ENCODE measurements at places on chromosomes 4 and X.

DNA sequence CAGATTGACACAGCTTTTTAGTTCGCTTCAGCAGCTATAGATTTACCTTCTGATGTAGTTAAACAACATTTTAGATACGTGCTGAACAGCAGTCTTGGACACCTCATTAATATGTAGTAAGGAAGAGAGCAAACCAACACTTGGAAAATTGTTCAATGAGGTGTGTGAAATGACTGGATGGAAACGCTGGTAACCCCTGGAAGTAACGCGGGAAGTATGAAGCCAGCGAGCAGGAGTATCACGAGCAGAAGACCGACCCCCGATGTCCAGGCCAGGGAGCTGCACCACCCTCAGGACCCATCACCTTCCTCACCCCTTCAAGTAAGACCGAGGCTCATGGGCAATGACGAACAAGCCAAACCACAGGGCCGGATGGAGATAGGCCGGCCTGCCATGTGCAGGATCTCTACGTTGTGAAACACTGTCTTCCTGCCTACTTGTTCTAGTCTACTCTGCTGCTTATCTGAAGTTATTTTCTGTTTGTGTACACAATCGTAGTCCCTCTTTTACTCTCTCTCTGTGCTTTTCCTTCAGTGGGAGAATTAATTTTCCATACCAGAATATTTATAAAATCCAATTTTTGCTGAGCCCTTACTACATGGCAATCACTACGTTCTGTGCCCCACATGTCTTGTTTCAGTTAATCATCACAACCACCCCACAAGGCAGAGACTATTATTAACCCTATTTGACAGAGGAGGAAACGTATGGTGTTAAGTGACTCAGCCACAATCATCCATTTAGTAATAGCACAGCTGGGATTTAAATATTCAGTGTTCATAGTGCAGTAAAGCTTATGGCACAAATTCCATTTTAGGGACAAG, 221.7 kb downstream of the APBB2 start:
- DNase-seq, result no peak

GRCh38 chrX:120331116-120331515, 19.9 kb upstream of the TMEM255A start:
- DNase-seq, result no peak

DNA sequence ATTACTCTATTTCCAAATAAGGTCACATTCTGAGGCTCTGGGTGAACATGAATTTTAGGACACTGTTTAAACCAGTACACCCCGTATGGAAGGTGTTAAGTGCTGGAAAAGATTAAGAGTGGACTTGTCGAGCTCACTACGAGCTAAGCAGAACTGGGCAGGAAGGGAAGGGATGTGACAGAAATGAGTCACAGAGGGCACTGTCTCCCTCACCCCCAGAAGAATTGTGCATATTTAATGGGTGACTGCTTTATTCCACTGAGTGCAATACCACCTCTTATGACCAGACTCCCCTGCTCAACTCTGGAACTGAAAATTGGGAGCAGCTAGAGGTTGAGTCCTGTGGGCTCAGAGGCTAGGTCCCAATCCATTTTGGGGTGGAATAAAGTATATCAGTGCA, 187.4 kb upstream of the RPS6KA3 start:
- DNase-seq, result no peak

DNA sequence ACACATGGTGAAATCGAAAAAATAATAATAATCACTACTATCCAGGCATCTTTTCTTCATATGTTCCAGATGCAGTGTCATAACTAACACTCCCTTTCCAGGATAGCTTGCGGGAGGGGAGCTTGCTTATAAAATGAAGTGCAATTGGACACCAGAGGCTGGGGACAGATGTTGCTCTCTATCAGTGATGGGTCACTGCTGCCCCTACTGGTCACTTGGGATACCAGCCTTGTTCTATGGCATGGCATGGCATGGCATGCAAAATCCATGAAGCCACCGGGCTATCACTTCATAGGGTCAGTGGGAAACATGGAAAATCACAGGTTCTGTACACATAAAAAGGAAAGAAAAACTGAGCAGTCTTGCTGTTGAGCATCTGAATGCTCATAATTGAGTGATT, 168.1 kb downstream of the GLRA2 start:
- DNase-seq, result peak; percentile 18

- peak; percentile 71 for DNase-seq
Observed at GRCh38 chrX:39772057-39772832, 325.5 kb downstream of the BCOR start.

GRCh38 chr4:187227907-187228704, 504.4 kb upstream of the FAT1 start:
- no peak for DNase-seq

GRCh38 chr4:15235135-15235534, 192.7 kb upstream of the C1QTNF7 start:
- no peak for DNase-seq

DNA sequence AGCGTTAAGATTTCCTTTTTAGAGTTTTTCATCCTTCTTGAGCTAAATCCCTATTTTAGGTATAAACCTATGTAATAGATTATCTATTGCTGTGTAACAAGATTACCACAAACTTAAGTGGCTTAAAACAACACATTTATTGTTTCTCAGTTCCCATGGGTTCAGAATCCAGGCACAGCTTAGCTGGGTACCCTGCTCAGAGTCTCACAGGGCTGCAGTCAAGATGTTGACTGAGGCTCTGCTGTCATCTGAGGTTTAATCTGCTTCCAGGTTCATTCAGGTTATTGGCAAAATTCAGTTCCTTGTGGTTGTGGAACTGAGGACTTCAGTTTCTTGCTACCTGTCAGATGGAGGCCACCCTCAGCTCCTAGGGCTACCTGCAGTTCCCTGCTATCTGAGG, 60.9 kb downstream of the GK start:
- DNase-seq, result no peak

- DNase-seq, result no peak
Observed at GRCh38 chr4:149857446-149857845, 41.8 kb upstream of the IQCM start.

GRCh38 chr4:98996765-98997068, 1.2 kb downstream of the METAP1 start:
- DNase-seq, result no peak

GRCh38 chr4:105596684-105597083, 44.3 kb downstream of the ARHGEF38 start:
- DNase-seq, result no peak

- no peak for DNase-seq
Observed at GRCh38 chr4:18518098-18518497, 496.5 kb upstream of the LCORL start.

DNA sequence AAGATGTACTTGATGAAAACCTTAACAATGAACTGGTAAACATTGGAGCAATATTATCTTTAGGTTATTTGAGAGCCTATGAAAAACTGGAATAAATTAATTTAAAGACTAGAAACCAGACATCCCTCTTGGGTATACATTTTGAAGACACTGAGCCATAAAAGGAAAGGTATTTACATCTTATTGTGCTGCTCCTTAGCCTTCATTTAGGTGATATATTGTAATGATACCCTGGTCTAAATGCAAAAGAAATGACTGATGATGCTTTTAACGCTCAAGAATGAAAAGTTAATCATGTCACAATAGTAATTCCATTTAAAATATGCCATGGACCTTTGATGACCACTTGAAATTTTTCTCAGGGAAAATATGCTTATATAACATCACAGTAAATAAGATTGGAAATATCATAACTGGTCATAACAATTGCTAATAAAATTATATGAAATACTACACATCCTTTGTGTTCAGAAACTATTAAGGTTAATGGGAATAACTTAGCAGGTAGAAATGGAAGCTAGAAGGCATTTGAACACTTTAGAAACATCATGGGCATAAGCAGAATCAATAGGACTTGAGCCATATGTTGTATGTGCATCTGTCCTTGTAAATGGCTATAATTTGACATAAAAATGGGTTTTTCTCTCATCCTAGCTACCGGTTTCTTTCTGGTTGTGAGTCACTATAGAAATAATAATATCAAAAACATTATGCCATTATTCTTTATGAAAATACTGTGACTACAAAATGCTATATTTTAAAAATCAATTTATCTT, 979.7 kb downstream of the RAPGEF2 start:
- DNase-seq, result no peak

DNA sequence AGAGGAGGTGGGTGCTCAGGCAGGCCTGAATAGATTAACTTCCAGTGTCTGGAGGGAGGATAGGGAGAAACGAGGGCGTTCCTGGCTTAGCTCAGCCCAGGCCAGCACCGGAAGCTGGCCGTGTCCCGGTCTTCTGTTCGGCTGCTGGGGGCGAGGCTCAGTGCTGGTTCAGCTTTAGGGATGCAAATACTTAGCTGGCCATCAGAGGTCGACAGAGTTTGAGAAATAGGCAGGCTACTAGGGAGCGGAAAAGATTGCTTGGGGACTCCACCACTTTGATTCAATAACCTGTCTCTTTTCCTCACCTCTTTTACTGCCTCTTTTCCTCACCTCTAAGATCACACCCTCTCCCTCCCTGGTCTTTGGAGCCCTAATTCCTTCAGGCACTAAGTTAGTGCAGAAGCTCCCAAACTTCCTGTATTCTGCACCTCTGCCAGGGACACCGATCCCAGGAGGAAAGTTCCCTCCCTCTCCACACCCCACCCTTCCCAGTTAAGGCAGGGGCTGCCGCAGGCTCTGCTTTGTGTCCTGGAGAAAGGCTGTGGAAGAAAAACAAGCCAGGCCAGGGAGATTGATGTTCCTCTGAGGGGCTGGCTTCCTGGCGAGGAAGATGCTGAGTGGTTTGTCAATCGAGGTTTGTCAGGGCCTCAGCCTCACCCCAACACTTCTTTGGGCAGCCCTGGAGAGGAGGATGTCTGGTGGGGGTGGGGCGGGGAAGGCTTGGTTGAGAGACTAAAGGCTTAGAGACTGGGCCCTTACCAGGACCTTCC, 6.0 kb upstream of the EFNB1 start:
- no peak for DNase-seq

GRCh38 chr4:89111833-89112563, 665 bp downstream of the TIGD2 start:
- no peak for DNase-seq

DNA sequence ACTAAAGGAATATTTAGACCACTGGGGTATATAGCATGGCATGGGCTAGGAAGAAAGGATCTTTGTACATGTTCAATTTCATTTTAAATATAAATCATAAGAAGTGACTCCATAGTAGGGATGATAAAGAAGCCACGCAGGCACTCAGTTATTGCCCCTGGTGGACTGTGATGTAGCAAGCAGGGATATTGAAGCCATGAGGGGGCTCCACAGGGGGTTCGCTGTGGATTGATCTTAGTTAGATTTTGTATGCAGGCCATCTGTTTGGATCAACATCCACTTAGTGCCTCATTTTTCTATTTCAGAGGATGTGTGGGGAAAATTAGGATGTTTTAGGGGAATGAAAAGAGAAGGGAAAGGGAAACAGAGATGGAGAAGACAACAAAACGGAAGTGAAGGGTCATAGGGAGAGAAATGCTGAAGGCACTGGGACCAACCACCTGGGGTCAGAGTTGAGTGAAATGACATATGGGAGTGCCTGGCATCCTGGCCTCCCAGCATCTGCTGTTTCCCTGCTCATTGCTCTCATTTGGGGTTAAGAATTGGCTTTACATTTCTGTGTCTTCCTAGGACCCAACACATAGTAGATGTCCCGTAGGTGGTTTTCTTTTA, 11.2 kb upstream of the FREM3 start:
- DNase-seq, result no peak

DNA sequence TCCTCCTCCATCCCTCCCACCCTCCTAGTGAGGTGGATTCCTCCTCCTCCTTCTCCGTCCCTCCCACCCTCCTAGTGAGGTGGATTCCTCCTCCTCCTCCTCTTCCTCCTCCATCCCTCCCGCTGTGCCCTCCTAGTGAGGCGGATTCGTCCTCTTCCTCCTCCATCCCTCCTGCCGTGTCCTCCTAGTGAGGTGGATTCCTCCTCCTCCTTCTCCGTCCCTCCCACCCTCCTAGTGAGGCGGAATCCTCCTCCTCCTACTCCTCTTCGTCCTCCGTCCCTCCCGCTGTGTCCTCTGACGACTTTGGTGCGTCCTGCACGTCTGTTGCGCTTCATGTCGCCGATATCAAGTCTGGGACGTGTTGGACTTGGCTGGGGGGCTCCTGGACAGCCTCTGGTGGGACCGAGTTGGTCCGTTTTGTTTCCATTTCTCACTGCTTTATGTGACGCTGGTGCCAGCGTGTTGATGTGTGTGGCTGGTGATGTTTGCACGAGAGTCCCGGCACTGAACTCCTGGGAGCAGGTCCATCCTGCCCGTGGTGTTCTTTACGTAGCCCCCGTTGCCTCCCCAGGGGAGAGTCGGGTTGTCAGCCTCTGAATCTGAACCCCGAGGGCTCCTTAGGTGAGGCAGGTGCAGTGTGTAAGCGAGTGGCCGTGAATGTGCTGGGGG, 5.4 kb downstream of the AKAP17A start:
- no peak for DNase-seq

GRCh38 chr4:126583509-126583908, 1049.2 kb upstream of the INTU start:
- no peak for DNase-seq

- DNase-seq, result no peak
Observed at GRCh38 chr4:79526641-79527565, 118.9 kb upstream of the GK2 start.

GRCh38 chr4:8369426-8370105, 71.0 kb downstream of the ACOX3 start:
- DNase-seq, result no peak
